CD4-positive, CD25-positive, alpha-beta regulatory T cell (primary cell): ENCODE measurements at places on chromosomes 2 and 18.

DNA sequence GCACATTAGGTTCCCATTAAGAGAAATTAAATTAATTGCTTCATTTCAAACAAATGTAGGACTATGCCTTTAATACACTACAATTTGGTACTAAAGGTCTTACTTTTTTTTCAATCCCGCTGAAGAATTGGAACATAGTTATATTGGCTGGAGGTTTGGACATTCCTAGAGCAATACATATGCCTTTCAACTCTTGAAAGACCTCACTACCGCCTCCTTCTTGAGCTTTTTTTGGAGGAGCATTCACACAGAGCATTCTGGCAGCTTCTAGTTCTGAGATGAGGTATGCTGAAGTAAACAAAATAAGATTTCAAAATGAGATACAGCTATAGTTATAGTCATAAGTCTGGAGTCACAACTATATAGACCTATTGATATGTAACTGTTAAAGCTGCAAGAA is 10.9 kb downstream of the FAM98A start:
- no peak for DNase-seq

- DNase-seq: no peak
These were observed 82.1 kb downstream of the EIF2AK3 start for GRCh38 chr2:88545118-88545517.

DNA sequence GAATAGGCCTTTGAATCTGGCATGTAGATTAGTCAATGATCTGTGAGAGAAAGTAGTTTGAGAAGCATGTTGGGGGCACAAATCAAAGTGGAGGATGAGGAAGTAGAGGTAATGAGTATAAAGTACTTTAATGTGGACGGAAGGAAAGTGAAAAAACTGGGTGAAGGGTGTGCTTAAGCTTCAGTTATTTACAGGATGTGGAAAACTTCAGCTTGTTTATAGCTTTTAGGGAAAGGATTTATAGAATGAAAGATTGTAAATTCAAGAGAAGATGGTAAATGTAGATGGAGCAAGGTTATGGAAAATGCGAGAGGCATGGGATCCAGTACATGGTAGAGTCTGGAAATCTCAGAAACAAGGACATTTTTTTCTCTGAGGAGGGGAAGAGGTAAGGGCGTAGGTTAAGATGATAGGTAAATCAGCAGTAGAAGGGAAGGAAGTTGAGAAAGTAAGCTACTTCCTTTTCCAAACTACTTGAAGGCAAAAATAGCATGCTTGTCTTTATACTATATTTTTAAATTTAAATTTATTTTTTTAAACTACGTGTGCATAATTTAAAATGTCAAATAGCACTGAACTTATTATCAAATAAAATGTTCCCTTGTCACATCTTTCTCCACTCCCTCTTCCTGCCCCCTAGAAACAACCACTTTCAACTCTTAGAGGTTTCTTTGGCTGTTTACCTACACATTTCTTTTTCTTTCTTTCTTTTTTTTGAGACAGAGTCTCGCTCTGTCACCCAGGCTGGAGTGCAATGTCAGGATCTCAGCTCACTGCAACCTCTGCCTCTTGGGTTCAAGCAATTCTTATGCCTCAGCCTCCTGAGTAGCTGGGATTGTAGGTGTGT is 8.5 kb downstream of the FAM117B start:
- peak; percentile 68 for DNase-seq

DNA sequence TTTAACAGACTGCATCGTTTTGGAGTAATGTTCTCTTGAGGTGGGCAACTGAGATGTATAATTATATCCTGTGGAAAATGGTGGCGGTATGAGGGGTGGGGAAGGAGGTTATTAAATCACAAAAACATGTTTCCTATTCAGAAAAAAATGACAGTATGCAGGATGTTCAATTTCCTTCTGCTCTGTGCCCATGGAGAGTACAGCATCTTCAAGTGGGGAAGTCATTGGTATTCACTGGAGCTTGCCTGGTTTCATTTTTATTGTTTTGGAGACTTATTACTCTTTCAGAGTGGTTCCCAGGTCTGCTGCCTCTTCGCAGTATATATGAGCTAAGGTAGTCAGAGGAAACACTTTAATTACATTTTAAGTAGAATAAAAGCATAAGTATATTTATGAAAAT is 318.8 kb upstream of the RAB12 start:
- DNase-seq: no peak

- DNase-seq: no peak
These were observed 27.9 kb downstream of the MGAT4A start for GRCh38 chr2:98702858-98703620.

DNA sequence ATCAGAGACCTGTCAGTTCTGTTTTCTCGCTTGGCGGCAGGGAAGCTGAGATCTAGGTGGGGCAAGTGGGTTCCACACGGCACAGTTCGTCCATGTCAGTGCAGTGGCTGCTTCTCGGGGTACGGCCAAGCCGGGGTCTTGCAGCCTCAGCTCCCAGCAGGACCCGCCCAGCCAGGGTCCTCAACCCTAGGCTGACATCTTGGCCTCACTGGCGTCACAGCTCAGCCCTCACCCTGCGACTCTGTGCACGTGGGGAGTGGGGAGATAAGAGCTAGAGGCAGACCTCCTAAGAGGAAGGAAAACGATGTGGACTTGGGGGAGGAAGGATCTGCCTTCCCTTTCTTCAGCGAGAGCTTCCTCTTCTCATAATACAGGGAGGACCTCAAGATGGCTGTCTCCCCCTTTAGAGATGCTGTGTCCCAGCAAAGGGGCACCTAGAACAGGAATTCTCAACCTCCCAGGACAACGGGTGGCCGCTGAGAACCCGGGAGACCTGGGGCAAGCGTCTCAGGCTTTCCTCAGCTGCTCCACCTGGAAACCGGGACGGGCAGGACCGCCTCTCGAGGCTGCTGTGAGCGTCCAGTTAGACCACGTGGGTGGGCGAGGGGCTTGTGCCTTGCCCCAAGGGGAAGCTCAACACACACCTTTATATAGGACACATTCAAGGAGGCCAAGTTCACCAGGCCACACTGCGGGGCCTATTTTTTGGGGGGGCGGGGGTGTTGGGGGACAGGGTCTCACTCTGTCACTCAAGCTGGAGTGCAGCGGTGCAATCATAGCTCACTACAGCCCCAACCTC is 23.5 kb upstream of the KLF11 start:
- DNase-seq: no peak

DNA sequence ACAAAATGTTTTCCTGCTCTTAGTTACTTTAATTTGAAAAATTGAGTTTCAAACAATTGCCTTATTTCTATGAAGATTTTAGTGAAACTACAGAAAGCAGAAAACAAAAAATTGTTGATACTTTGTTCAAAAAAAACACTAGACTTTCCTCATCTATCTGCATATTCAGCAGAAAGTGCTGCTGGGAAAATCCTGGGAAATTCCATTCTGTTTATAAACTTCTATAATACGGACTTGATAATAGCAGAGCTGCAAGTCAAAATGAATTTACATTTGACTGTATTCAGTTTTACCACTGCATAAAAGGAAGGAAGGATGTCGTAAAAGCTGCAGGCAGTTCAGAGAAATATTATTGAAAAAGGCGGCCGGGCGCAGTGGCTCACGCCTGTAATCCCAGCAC is 24.9 kb upstream of the ERICH2 start:
- no peak for DNase-seq

- DNase-seq: no peak
These were observed 115.2 kb upstream of the TFCP2L1 start for GRCh38 chr2:121400201-121400600.

- DNase-seq: no peak
These were observed 35.4 kb upstream of the MYO3B start for GRCh38 chr2:170142502-170142901.

DNA sequence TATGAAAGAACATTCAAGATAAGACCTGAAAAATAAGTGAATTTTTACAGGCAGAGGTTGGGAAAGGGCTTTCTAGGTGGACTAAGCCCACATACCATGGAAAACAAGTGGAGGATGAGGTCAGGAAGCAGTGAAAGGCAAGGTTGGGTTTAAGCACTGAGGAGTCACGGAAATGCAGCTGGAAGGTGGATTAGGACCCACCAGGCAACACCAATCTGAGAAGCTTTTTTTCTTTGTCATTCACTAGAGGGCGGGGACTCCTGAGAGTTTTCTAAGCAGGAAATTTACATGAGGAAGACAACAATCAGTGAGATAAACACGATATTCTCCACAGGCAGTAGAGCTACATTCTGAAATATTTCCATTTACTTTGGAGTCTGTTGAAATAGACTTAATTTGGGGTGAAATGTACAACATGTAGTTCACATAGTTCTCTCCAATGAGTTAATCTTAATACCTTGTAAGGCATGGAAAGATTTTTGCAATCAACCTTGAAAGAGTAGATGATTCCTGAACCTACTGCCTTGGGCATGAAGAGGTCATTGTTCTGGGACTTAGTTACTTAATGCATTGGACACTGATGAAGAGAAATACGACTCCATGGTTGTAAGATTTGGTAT is 40.7 kb downstream of the VIT start:
- no peak for DNase-seq

GRCh38 chr2:144445196-144445595 is 74.7 kb downstream of the ZEB2 start:
- DNase-seq: no peak

GRCh38 chr18:48777744-48778116 is 173.0 kb downstream of the SMAD7 start:
- no peak for DNase-seq

DNA sequence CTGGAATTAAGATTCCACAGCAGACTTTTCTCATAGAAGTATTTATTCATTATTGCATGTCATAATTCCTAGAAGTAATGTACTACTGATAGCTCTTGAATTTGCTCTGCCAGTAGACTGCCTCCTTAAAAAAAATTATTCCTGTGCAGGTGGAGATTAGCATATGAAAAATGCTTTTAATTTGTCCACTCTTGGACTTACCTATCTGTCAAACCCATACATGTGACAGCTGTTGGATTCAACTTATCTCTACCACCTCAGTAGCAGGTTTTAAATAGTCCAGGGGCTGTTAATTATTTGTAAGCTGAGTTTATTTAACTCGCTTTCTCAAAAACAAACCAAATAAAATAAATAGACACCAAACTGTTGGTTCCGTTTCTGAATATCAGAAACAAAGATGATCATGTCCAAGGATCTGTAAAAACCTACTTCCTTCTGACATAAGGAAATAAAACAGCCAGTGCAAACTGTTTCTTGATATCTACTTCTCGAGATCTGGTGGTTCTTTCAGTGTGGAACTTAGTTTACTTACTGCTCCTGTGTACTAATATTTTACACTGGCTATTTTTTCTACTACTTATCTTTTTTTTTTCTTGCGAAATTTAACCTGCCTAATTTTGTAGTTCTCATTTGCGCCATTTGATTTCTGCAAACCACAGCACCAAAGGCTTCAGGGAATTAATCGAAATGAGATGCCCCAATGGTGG is 44.2 kb downstream of the ZEB2 start:
- DNase-seq: no peak

DNA sequence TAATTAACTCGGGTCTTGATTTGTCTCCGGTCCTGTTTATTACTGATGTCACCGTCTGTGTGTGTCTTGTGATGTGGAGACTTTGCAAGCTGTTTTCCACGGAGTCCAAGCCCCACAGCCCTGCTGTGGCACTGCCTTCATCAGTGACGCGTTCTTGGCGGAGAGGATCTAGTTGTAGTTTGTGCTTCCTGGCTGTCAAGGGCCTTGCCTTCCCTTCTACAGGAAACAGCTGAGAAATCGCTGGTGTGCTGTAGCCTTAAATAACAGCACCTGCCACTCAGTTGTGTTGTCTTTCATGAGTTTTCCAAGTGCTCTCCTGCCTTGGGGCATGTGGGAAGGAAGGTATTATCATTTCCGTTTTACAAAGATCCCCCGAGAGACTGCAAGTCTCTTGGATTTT is 26.3 kb downstream of the CTIF start:
- DNase-seq: no peak
